ENCODE measurements at places on chromosomes 5 and 9.

- no peak for DNase-seq
Observed at GRCh38 chr9:96398582-96399324, 15.2 kb upstream of the SLC35D2 start.

- DNase-seq = no peak
Observed at GRCh38 chr5:119398727-119399466, 43.1 kb downstream of the TNFAIP8 start.

DNA sequence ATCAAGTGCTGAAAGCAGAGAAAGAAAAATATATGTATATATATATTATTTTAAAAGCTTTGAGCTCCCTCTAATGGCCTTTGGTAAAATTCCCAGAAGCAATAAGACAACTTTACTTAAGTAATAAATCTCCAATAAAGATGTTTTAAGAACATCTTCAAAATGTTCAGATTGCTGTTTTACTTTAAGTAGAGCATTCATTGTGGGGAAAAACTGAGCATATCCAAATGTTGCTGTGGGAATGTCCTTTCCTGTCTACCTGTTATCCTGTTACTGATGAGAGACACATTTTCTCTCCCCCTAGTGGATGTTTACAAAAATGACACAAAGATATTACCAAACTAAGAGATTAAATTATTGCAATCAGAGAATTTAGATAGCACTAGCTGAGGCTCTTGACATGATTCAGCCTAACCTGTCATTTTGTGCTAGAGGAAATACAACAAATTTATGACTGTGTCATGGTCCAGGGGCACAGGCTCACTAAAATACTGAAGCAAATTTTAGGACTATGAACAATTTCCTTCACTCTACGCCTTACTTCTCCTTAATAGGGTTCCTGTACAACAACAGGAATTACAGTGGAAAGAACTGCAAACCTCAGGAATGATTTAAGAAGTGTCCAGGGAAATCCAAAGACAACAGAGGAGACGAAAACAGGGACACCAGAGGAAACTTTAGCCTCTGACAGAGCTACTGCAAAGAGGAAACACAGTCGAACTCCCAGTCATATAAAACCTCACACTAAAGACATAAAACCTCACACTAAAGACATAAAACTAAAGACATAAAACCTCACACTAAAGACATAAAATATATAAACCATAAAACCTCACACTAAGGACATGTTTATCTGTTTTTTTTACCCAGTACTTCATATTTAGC, 24.3 kb upstream of the PRRC1 start:
- peak; percentile 42 for DNase-seq

GRCh38 chr5:91166059-91166807, 216.9 kb downstream of the ARRDC3 start:
- peak; percentile 68 for DNase-seq

- no peak for DNase-seq
Observed at GRCh38 chr9:33791117-33791516, 4.2 kb upstream of the PRSS3 start.

DNA sequence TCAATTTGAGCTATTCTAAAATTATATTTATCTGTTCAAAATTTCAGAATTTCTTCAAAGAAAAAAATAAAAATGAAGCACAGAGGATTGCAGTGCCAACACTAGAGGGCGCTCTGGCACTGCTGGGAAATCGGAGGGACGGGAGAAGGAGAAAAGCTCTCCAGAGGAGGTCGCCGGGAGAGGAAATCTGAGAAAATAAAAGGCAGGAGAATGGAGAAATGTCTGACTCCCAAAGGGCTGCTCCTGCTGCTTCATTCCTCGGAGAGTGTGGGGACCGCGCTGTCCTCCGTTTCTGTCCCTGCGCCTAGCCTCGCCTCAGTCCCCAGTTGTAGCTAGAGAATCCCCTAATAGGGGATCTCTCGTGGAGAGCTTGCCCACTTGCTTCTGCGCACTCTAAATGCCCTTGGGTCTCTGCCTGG, 40.0 kb upstream of the ARSB start:
- peak; percentile 9 for DNase-seq

GRCh38 chr5:134851307-134851923, 5.6 kb downstream of the C5orf24 start:
- no peak for DNase-seq

GRCh38 chr5:944992-945685, 52.5 kb downstream of the TRIP13 start:
- DNase-seq = no peak

GRCh38 chr9:124438091-124438490, 12.2 kb upstream of the ADGRD2 start:
- no peak for DNase-seq

DNA sequence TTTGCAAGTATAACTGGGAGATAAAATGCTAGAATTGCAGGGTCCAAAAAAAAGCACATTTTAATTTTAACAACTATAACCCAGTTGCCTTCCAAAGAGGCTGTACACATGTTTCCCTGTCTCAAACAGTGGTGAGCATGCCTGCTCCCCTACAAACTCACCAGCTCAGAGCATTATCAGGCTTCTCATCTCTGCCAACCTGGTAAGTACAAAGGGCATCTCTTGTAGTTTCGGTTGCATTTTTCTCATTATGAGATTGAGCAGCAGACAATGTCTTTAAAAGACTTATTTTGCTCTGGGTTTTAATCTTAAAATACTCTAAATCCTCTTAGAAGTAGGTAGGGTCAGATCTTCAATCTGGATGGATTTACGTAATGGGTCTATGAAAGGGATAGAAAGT, 107.1 kb upstream of the MSX2 start:
- DNase-seq = no peak

- no peak for DNase-seq
Observed at GRCh38 chr9:109699019-109699418, 81.0 kb upstream of the PALM2AKAP2 start.

DNA sequence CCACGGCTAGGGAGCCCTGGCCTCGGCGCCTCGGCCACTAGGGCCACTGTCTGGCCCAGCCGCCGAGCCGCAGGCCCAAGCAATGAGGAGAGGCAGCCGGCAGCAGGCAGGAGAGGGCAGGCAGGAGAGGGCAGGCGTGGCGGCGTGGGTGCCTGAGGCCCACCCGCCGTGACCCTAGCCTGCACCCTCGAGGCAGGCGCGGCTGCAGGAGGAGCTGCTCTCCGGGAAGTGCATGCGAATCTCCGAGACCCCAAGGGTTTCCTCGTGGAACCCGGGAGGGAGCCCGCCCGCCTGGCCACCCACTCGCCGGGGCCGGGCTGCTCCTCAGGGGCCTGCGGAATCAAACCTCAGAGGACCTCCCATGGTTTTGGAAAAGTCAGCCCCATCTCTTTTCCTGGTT, 9.3 kb downstream of the GRIN1 start:
- no peak for DNase-seq

GRCh38 chr5:17343675-17344074, 126.2 kb downstream of the BASP1 start:
- DNase-seq = peak; percentile 77

DNA sequence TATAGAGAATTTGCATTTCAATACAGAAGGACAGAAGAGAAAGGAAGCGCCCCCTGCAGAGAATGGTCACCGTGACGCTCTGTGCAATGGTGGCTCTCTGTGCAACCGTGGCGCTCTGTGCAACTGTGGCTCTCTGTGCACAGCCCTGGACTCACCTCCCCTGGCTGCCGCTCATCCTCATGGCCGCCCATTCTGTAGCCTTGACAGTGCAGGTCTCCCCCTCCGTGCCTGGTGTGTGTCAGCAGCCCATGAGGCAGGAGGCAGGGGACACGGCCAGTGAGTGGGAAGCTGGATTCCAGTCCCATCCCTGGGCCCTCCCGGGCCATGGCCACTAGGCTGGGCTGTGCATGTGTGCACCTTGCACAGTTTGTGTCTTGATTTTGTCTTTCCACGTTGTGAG, 12.0 kb downstream of the EXOC3 start:
- no peak for DNase-seq

Measured in glomerular endothelial cell (primary cell).